NCI-H1092 treated with DMSO at 0.1 percent for 48 hours (cell line): ENCODE measurements at places on chromosomes 3 and 15.

GRCh38 chr15:43253431-43254403, 13.0 kb downstream of the TGM5 start:
- DNase-seq = no peak

- DNase-seq = no peak
Measured at GRCh38 chr3:127764841-127765362, 57.4 kb downstream of the MGLL start.

DNA sequence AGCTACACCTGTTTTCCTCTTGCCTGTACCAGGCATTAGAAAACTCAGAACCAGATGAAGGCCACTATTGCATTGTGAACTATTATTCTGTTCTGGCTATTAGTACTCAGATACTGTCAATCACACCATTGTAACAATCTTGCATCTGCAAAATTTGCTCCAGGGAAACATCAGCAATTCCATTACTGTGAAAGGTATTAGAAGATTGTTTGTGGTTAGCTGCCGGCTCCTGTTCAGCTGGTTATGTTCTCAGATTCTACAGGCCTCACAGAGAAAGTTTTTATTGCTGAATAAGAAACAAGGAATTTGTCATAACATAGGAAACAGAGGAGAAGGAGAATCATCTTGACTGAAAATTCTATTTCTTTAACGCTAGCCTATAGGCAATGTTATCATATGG, 179.9 kb downstream of the PLOD2 start:
- no peak for DNase-seq

- DNase-seq = peak; percentile 73
Measured at GRCh38 chr3:115217678-115218451, 70.8 kb upstream of the ZBTB20 start.

- peak; percentile 22 for DNase-seq
Measured at GRCh38 chr15:48112242-48112641, 8.5 kb upstream of the SLC24A5 start.

DNA sequence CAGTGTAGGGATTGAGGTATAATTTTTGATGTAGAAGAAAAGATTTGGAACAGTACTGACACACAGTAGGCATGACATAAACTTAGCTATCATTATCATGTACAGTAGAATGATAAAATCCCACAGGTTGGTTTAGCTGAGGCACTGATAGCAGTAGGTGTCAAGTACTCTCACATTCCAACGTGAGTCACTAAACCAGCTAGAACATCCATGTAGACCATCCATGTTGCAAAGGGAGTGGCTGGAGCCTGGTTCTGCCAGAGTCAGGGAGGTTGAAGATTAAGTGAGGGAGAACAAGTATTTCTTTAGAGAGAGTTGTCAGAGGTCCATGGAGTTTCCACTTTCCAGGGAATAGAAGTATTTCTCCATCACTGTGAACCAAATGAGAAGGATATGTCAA, 157.2 kb upstream of the TMEM108 start:
- DNase-seq = no peak

DNA sequence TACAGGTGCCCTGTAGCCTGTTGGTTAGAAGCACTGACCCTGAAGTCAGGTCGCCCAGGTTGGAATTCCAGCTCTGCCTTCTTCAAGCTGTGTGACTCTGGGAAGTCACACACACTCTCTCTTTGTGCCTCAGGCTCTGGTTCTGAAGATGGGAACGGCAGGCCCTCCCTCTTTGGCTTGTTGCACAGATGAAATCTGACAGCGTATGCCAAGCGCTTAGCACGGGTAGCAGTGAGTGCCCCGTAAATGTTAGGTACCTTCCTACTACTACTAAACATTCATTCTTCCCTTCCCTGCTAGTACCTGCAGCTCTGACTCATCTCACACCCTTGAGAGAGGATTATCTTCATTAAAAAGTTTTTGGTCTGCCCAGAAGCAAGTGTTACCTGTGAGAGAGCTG, 139.0 kb downstream of the PGPEP1L start:
- DNase-seq = no peak

GRCh38 chr3:165526367-165526766, 310.9 kb downstream of the BCHE start:
- no peak for DNase-seq

DNA sequence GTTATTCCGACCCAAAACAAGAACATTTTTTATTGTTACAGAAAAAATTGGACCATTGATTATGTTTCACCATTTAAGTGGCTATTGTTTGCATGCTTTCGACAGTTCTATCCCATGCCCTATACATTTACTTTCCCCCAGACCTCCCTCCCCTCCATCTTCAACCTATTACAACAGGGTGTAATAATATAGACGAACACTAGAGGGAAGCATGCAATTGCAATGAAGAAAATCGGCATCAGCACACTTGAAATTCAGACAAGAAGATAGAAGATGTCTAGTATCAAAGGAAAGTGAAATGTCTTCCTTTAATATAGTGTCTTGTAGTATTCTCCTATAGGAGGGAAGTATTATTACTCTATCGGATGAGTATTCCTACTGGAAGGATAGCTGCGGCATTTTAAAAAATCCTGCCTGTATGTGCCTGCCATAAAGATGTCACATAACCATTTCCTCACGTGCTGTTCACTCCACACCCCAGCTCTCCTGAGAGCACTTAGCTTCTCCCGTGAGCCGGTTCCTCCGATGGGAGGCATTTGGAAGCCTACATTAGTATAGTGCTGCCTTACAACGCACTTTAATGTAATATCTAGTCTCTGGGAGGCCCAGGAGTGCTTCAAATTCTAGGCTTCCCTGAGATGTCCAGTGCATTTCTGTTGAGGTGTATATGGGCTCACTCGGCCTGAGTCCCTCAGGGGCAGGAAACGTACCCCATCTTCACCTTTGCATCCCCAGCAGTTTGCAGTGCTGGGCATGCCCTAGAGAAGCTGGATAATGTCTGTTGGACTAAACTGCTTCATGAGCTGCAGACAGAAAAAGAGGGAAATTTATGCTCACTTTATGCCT, 17.8 kb upstream of the ERICH6 start:
- DNase-seq = peak; percentile 77

DNA sequence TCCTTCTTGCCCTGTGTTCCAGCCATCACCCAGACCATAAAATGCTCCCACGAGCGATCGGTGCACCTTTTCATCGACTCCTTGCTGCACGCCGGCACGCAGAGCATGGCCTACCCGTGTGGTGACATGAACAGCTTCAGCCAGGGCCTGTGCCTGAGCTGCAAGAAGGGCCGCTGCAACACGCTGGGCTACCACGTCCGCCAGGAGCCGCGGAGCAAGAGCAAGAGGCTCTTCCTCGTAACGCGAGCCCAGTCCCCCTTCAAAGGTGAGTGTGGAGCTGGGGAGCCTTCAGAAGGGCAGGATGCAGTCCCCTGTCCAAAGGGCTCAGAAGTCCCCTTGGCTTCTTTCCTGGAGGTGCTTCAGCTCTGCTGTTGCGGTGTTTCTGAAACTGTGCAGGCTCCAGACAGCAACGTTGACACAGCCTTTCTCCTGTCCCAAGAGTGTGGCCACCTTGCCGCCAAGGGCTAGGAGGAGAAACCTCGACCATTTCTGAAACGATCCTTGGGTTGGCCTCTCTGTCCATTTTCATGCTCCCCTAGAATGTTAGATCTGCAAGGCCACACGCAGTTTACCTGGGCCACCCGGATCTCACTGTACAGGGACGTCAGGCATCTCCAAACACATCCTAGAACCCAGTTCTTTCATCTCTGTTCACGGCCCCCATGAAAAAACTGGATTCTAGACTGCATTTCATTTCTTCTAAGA, 116.7 kb downstream of the LIPC start:
- no peak for DNase-seq

DNA sequence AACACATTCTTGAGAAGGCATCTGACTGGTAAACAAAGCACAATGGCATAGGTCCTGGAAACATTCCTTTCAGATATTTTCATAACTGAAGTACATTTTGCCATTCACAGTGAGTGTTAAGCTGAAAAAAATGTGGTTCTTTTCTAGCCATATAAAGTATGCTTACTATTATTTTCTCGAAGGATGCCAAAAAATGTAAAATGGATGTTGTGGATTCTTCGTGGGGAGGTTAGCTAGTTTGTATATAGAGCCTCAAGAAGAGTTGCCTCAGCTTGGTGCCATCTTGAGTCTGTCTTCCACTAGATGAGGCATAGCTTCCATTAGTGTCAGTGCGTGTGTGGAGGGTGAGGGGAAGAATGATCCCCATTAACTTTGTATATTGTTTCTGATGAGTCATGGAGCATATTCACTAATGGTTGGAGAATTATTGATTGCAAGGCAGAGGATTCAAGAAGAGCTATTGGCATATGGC, 4.1 kb downstream of the MBNL1 start:
- DNase-seq = no peak

DNA sequence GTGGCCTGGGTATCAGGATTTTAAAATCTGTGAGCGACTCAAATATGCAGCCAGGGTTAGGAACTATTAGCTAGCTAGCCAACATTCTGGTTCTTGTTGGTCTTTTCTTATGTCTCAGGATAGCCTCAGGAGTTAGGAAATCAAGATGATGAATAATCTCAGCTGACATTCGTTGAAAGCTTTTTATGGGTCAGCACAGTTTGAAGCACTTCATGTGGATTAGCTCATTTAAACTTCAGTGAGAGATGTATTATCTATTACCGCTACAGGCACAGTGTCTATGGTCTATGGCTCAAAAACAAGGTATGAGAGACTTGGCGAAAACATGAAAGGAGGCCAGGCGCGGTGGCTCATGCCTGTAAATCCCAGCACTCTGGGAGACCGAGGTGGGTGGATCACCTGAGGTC, 187.5 kb upstream of the THRB start:
- DNase-seq = no peak

DNA sequence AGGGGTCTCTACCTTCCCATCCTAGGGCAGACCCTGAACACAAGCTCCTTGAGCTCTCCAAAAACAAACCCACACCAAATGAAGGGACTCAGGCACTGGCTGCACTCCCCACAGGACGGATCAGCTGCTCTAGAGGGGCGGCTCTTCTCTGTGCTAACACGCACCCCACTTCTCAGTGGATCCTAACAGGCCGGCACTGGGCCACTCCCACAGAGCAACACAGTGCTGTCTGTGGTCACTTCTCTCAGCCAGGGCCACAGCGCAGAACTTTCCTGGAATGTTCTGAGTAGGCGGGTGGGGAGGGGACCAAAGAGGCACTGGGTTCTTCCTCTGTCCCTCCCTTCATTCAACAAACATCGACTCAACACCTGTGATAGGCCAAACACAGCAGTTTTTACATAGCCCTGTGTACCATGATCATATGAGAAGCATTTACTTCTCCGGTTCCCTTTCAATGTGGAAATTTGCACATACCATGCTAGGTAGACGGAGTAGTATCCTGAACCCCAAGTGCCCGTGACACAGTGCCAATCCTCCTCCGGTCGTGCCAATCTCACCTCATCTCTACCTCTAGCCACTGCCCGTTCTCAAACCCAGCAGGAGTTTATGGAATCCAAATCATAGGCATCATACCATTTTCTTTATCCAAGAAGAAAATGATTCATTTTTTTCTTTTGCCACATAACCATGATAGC, 98.1 kb downstream of the LRIG1 start:
- DNase-seq = no peak

- no peak for DNase-seq
Measured at GRCh38 chr3:149767720-149768119, 15.4 kb upstream of the COMMD2 start.

GRCh38 chr3:99686469-99686868, 48.1 kb downstream of the COL8A1 start:
- DNase-seq = no peak

DNA sequence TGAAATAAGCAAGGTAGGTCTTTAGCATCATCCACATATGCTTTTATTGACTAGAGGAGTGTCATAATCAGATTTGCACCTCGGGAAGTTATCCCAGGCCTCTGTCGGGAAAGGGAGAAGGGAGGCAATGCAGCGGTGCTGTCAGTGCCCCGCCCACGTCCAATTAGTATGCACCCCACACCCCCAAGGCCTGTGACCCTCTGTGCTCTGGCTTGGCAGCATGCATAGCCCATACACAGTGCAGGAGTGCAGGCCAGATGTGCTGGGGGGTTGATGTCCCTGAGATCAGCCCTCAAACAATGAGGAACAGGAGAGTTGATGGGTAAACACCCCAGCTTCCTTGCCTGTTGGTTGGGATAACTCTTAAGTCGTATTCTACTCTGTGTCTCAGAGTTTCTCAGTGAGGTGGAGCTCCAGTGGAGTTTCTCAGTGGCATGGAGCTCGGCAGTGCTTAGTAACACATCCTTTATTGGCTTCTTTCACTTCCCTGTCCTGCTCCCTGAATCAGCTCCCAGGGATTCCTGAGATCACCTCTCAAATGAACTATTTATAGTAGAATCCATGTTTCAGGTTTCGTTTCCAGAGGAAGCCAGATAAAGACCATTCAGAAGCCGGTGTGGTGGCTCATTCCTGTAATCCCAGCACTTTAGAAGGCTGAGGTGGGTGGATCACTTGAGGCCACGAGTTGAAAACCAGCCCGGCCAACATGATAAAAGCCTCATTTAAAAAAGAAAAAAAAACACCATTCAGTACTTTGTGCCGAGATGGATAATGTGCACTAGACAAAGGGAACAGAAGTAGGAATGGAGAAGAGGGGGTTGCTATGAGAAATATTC, 26.7 kb upstream of the NDUFB4 start:
- no peak for DNase-seq

- no peak for DNase-seq
Measured at GRCh38 chr3:58419780-58420507, 13.7 kb downstream of the PDHB start.

GRCh38 chr15:73870700-73871408, 2.5 kb upstream of the TBC1D21 start:
- peak; percentile 4 for DNase-seq

- no peak for DNase-seq
Measured at GRCh38 chr3:48514431-48515227, 10.7 kb upstream of the SHISA5 start.

DNA sequence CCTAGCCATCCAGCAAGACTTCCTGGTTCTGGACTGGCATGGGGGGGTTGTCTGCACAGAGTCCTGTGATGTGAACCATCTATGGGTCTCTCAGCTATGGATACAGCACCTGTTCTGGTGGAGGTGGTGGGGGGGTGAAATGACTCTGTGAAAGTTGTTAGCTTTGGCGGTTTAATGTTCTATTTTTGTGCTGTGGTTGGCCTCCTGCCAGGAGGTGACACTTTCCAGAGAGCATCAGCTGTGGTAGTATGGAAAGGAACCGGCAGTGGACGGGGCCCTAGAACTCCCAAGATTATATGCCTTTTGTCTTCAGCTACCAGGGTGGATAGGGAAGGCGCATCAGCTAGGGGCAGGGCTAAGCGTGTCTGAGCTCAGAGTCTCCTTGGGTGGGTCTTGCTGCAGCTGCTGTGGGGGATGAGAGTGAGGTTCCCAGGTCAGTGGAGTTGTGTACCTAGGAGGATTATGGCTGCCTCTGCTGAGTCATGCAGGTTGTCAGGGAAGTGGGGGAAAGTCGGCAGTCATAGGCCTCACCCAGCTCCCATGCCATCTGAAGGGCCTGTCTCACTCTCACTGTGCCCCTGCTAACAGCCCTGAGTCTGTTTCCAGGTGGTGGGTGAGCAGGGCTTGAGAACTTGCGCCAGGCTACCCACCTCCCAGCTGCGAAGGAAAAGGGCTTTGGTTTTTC, 7.1 kb upstream of the LARS2 start:
- no peak for DNase-seq

GRCh38 chr3:170707899-170708298, 122.0 kb upstream of the SLC7A14 start:
- no peak for DNase-seq

GRCh38 chr15:63469984-63470383, 34.4 kb upstream of the USP3 start:
- DNase-seq = no peak
